ENCODE measurements at places on chromosomes 3 and 15. TPM values are rescaled to one million over a fixed set of nuclear protein-coding genes. Genes with fewer than 3 reads are reported as not detected.

- no peak overlapping the region for H3K27ac ChIP-seq
- no peaks in the 10 kb centered on the region for H3K4me1 ChIP-seq
- no peak for DNase-seq
- no peaks in the 10 kb centered on the region for H3K36me3 ChIP-seq
Measured at GRCh38 chr3:182527745-182528144, 265.6 kb upstream of the ATP11B start.

- H3K36me3 ChIP-seq = no peaks in the 10 kb centered on the region
- no peak overlapping the region for H3K4me3 ChIP-seq
- DNase-seq = no peak
- H3K27ac ChIP-seq = no peak overlapping the region
- H3K4me1 ChIP-seq = peaks cover 21% of the 10 kb centered on the region
Measured at GRCh38 chr3:52827441-52827840, 3.0 kb downstream of the ITIH4 start.

Gene UPK1B
- polyA plus RNA-seq = not detected

DNA sequence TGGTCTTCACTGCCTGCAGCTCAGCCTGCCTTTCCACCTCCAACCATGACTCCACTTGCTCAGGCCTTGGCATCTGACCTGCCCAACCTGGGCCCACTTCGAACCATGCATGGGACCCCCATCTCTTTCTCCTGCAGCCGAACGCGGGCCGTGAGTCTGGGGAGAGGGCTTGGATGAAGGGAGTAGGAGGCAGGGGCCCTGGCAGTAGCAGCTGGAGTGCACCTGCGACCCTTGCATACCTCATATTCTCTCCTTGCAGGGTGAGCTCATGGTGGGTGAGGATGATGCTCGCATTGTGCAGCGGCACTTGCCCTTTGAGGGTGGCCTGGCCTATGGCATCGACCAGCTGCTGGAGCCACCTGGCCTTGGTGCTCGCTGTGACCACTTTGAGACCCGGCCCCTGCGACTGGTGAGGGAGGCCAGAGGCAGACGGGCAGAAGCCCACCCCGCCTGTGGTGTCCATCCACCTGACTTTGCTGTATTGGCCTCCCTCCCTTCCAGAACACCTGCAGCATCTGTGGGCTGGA is 13.5 kb downstream of the NT5DC2 start:
- no peak overlapping the region for H3K27ac ChIP-seq
- H3K4me1 ChIP-seq = peaks cover 15% of the 10 kb centered on the region
- DNase-seq = peak; percentile 9
- no peaks in the 10 kb centered on the region for H3K27me3 ChIP-seq
- H3K36me3 ChIP-seq = peaks cover 97% of the 10 kb centered on the region

DNA sequence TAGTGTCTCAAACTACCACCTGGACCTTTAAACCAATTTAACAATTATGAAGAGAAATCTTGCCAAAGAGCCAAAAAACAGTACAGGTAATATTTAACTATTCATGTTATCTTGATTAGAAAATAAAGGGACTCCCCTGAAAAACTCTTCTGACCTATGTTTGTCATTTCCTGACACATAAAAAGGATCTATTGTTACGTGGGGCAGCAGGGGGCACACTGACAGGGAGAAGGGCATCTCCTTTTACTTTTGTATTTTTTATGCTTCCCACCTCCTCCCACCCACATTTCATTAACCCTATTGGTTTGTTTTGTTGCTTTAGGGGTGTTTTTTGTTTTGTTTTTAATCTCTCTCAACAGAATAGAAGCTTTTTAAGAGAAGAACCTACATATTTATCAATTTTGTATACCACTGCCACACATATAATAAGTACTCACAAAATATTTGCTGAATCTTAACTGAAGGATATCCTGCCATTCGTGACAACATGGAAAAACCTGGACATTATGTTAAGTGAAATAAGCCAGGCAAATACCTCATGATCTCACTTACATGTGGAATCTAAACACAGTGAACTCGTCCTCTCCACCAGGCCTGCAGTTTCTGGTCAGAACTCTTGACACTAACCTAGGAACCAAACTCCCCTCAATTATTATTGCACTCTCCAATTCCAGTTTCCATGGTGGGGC is 17.7 kb downstream of the STAG1 start:
- peaks cover 4% of the 10 kb centered on the region for H3K36me3 ChIP-seq
- DNase-seq = no peak
- H3K27me3 ChIP-seq = no peaks in the 10 kb centered on the region

DNA sequence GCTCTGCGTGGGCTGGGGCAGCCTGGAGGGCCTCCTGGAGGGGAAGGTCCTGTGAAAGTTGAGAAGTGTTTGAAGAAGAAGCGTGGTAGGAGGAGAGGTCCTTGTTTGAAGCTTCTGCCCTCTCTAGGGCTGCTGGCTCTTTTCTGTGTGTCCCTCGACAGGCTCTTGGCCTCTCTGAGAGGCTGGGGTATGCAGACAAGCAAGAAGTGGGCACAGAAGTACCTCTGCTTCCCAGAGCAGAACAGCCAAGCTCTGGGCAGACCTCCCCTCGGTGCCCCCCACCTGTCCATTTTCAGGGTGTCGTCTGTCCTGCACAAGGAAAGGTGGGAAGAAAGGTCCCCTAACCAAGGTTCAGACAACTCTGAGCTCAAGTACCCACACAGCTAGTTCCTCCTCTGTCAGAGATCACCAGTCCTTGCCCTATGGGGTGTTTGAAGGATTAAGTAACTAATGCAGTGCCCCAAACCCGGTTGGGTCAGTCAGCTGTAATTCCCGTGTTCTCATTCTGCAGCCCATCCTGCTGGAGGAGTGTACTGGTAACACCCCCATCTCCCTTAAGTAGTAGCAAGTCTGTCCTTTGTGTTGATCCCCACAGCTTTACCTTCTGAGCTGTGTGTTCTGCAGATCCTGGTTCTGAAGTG is 6.3 kb downstream of the CSK start:
- peaks cover 100% of the 10 kb centered on the region for H3K4me1 ChIP-seq
- no peaks in the 10 kb centered on the region for H3K27me3 ChIP-seq
- DNase-seq = no peak
- H3K4me3 ChIP-seq = peak overlapping the region; percentile 28

Gene RASL12
- polyA plus RNA-seq = 13.1 TPM

- peak overlapping the region; percentile 52 for H3K27ac ChIP-seq
- peak overlapping the region; percentile 41 for H3K4me3 ChIP-seq
- H3K4me1 ChIP-seq = no peaks in the 10 kb centered on the region
- no peak for DNase-seq
Measured at GRCh38 chr3:29440413-29441305, 159.8 kb downstream of the RBMS3 start.

Gene GOLGA6B
- polyA plus RNA-seq = not detected
